ENCODE measurements at places on chromosomes 4 and X.

DNA sequence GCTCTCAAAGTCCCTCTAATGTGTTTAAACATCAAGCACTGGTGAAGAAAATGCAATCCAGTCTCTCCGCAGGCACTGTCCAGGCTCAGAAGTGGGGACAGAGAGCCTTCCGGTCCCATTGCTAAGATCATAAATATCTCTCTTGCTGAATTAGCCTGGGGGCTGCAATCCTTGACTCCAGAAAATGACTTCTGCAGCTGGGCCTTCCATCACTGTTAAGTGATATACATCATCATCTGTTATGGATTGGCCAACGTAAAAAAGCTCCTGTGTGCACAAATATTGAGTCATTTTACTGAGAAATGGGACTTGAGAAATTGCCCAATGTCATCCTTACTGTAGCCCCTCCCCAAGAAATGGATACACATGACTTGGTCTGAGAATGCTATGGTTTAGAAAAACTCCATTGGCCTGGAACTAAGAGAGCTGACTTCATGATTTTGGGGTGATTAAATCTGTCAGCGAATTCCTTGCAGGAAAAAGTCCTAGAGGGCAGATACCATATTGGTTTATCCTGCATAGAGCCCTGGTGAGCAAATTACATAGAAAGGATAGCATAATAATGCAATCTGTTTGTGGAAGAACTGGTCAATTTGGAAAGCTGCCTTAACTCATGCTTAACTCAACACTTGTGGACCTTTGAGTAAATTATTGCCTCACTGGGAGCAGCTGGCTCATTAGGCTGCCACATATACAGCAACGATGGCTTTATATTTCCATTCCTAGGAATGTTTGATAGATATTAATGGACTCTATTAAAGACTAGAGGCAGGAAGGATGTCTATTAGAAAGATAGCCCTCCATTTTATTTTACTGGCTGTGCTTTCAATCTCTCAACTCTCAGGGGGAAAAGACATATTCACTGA, 346.1 kb downstream of the GBA3 start:
- DNase-seq, result no peak

DNA sequence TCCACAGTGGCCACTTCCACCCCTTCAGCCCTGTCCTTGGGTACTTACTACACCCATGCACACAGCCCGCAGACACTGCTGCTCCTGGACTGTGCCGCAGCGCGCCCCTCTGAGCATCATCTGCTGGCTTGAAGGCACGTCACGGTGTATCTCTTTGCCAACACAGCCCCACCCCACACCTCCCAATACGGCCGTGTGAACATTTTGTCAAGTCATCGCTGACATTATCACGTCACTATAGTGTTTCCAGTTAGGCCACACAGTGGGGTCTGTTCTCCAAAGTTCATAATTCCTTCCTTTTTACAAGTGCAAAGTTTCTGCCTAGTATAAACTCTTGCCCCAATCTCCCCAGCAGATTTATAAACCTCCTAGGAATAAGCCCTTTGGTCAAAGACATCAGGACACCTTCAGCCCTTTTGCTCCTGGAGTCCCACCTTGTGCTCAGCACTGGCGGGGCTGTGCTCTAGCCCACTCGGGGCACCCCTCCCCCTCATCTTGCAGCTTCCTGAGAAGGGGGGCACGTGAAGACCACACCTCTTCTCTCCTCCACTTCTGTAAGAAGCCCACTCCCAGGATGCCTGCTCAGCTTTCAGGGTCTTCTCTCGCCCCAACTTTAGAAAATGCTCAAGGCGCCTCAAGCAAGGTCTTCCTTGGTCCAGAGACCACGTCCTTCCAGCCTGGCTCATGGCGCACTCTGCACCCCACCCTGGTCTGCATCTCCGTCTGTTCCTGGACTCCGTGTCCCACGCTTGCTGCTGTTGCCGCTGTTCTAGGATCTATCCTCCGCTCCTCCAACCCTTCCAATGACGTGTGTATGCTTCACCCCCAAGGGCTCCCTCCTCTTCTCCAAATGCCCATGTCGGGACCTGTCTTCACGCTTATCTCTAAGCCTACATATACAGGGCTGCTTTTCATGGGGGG, 7.2 kb downstream of the FAM53A start:
- no peak for DNase-seq

DNA sequence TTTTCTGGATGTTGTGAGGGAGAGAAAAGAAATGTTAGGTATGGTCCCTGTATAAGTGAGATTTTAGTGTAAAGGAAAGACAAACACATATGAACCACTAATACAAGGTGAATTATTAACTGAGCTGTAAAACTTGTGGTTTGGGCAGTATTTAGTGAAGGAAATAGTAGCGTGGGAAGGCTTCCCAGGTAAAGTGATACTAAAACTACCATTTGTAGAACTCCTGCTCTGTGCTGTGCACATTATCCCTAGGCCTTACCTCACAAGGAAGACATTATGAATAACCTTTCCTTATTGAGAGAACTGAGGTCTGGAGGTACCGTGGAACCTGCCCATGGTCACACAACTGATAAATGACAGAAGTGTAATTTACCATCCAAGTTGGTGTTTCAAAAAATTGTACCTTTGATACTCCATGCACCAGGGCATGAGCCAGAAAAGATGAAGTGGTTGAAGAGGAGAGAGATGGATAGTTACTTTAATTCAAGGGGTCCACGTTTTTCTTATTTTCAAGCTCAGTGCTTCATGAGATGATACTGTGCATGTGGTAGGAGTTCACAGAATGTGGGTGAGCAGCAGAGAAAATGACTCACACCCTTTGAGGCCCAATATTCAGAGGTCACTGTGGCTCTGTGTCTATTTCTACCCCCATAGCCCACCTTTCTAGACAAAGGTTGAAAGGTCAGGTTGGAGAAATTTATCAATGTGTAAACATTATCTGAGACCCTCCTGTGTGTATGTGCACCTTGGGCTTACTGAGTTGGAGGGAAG, 2.6 kb upstream of the VSIG4 start:
- no peak for DNase-seq

- no peak for DNase-seq
Observed at GRCh38 chr4:80101792-80102116, 28.7 kb upstream of the ANTXR2 start.

DNA sequence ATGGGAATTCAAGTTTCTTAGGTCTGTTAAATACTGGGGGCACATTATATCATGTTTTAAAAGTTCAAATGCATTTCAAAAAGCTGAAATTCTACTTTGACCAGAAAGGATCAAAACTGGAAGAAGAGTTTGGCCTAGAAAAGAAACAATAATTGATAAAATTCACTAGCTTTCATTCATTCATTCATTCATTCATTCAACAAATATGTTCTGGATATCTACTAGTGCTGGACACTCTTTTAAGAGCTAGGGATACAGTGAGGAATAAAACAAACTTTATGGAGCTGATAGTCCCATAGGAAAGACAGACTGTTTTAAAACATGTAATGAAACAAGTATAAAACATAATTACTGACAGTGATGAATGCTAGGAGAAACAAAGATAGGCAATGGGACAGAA, 106.0 kb downstream of the JADE1 start:
- DNase-seq, result no peak

DNA sequence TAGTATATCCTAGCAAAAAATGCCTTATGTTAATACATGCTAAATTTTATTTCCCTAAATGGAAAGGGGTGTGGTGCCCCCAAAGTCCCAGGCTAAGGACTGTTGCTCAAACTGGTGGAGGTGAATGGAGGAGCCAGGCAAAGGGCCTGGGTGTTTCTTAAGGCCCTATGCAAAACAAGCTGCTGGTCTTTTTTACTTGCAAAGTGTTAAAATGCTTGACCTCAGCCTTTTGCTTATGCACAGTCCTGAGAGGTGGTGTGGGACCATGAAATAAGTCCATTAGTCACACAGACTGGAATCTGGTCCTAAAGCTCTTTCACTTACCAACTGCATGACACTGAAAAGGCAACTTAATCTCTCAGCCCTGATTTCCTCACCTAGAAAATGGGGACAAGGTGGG, 223.5 kb upstream of the MBNL3 start:
- no peak for DNase-seq

DNA sequence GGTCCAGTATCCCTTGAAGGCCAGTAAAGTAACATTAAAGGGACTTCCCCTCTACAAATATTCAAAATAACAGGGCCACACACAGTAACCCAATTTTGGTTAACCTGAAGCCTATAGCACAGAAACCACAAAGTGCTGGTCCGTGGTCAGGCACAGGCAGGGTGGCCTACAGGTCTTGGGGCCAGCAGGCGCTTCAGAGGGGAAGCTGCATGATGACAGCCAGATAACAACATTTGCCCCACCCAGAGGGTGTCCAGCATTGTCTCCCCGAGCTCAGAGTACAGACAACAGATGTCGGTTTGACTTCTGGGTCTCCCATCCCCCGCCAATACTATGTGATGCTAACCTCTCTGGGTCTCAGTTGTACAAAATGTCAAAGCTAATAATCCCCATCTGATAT, 51.1 kb downstream of the SH3KBP1 start:
- no peak for DNase-seq

- DNase-seq, result no peak
Observed at GRCh38 chr4:150874338-150875226, 140.5 kb downstream of the LRBA start.

DNA sequence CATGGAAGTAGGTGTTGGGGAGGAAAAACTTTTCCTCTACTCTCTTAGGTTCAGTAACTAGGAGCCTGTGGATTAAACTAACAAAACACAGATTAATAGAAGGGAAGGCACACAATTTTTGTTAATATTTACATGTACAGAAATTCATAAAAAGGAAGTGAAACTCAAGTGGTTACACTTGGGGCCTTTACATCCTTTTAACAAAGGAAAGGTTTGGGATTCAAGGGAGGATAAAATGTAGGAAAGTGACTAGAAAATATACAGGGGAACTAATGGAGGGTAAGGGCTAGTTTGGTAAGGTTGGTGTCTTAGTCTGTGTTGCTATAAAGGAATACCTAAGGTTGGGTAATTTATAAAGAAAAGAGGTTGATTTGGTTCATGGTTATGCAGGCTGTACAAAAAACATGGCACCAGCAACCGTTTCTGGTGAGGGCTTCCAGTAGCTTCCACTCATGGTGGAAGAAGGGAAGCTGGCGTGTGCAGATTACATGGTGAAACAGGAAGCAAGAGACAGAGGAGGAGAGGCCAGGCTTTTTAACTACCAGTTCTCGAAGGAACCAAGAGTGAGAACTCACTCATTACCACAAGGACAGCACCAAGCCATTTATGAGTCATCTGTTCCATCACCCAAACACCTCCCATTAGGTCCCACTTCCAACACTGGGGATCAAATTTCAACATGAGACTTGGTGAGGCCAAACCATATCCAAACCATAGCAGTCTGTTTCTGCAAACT, 124.4 kb downstream of the CHRDL1 start:
- no peak for DNase-seq

- no peak for DNase-seq
Observed at GRCh38 chr4:155738548-155738947, 20.3 kb upstream of the GUCY1B1 start.

DNA sequence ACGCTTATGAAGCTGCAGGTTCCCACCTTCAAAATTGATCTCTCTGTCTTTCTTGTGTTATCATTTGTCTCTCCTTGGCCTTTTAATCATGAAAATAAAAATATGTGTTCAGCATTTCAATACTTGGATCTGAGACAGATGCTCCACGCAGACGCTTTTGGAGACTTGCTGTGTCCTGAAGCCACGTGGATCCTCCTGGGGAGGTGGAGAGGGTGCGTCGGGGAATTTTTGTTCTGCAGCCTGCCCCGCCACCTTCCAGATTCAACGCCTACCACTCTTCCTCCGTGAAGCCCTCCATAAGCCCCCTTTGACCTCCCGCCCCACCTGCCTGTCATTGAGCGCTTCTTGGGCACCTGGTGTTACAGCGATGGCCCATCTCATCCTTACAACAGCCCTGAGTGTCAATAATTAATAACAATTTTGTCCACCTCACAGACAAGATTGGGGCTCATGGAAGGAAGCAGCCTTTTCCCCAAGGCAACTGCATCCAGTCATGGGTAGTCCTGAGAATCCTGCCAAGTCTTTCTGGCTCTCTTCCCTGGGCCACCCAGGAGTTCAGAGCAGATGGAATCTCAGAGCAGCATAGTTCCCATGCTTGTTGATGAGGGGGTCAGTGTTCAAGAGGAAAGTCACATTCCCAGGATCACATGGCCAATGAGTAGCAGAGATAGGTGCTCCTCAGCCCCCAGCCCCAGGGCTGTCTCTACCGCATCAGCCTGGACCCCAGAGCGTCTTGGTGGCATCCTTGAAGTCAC, 172.6 kb upstream of the PSAPL1 start:
- no peak for DNase-seq

DNA sequence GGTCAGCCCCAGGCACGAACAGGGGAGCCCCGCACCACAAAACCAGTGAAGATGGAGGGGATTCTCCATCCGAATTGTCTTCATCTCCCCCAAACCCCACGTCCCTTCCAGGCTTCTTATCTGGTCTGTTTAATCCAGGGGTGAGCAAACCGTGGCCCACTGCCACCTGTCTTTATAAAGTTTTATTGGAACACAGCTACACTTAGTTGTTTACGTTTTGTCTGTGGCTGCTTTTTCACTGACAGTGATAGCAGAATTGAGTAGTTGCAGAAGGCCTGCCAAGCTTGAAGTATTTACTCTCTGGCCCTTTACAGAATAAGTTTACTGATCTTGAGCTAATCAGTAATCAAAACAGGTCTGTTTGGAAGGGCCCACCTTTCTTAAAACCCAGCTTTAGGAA, 324.0 kb downstream of the ARHGAP10 start:
- no peak for DNase-seq

DNA sequence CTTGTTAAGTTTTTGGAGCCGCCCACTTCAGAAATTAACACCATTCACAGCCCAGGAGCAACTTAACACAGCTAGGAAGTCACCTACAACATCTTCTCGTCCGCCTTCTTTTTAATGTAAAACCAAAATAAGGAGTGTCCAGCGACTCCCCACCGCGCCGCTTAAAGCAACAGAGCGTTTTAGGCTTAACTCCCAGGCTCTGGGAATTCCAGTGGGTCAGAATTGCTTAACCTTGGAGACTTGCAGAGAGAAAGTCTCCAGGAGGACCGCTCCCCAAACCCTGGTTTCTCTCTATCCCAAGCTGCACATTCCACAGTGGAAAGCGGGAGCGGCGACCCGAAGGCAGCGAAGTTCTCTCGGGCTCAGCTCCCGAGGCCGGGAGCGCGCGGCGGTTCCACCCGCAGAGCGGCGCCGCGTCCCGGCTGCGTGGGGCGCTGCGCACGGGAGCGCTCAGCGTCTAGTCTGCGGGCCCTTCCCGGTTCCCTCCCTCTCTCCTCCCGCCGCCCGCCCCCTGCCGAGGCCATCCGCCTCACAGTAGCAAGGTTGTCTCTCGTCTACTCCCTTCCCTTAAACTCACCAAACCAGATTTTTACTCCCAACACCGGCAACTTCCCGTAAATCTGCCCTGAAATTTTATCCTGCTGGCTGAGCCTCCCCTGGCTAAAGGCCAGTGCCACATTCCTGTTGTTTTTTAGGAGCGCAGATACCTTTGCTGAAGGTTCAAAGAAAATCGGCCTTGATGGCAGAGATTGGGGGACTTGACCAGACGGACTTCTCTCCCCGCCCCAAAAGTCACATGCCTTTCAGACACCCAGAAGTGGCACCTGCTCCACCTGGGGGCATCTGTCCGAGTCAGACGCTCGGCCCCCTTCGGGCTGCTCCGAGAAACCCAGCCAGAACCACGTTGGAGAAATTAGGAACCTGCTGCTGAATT, at the start of gene RBM47:
RBM47 (minus strand) TSS at position 464 of the 934 bp plus-strand sequence. CDS start 190,971 bp downstream, outside the sequence.
- DNase-seq, result peak; percentile 50

- DNase-seq, result no peak
Observed at GRCh38 chrX:1453951-1454785, 1.5 kb upstream of the ASMTL start.
